Cerebellar nuclear complex (tissue), 1 donor: ENCODE measurements at places on chromosomes 13 and 19.

DNA sequence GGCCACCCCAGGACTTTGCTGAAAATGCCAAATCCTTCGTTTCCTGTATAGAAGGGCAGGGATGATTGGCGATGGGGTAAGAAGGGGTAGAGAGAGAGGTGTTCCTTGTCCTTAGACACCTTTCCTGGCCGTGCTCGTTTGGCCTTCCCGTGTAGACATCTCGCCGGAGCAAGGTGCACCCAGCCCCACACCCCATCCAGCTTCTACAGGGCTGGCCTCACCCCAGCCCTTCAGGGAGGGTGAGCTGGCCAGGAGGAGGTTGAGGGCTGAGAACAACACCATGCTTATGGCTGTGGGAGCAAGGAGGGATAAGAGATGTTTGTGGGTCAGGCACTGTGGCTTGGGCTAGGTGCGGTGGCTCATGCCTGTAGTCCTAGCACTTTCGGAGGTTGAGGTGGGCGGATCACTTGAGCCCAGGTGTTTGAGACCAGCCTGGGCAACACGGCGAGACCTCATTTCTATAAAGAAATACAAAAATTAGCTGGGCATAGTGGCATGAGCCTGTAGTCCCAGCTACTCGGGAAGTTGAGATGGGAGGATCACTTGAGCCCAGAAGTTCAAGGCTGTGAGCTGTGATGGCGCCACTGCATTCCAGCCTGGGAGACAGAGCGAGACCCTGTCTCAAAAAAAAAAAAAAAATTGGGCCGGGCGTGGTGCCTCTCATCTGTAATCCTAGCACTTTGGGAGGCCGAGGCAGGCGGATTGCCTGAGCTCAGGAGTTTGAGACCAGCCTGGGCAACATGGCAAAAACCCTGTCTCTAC lies 15.5 kb downstream of the SMARCA4 start:
- no peak for DNase-seq

GRCh38 chr13:30157616-30157993 lies 149.7 kb downstream of the KATNAL1 start:
- DNase-seq = no peak

GRCh38 chr19:40366697-40367561 lies 18.4 kb downstream of the PLD3 start:
- no peak for DNase-seq

DNA sequence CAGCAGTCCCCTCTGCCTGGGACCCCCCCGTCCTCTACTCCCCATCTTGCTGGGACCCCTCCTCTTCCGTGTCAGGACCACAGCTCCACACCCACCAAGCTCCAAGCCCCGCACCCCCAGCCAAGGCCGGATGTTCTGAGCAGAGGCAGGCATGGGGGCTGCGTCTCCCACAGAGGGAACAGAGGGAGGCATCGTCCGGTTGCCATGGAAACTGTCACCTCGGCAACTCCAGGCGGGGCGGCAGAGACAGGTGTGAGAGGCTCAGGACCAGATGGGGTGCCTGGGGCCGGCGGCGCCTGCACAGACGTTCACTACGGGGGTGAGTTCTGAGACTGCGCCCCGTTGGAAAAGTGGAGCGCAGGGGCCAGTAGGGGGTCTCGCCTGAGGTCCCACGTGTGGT lies 5.4 kb downstream of the RNU6-9 start:
- no peak for DNase-seq

GRCh38 chr13:94660695-94661326 lies 51.5 kb downstream of the SOX21 start:
- no peak for DNase-seq

DNA sequence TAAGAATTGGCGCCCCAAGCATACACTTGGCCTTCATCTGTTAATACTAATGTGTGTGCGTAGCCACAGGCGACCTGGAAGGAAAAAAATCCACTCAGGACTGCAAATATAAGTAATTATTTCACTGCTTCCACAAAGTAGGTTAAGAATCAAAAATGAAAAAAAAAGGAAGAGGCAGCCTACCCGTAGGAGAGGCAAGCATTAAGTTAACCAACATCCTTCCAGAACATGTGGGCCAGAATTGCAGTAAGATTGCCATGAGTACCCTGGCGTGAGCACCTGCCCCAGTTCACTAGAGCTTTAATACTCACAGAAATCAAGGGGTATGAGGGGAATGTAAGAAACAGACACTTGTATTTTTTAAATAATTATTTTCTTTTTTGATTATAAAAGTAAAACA lies 22.2 kb downstream of the RCBTB2 start:
- DNase-seq = no peak

GRCh38 chr19:32599736-32600157 lies 18.8 kb downstream of the PDCD5 start:
- no peak for DNase-seq

GRCh38 chr19:35750167-35750566 lies 1.8 kb downstream of the LIN37 start:
- no peak for DNase-seq

DNA sequence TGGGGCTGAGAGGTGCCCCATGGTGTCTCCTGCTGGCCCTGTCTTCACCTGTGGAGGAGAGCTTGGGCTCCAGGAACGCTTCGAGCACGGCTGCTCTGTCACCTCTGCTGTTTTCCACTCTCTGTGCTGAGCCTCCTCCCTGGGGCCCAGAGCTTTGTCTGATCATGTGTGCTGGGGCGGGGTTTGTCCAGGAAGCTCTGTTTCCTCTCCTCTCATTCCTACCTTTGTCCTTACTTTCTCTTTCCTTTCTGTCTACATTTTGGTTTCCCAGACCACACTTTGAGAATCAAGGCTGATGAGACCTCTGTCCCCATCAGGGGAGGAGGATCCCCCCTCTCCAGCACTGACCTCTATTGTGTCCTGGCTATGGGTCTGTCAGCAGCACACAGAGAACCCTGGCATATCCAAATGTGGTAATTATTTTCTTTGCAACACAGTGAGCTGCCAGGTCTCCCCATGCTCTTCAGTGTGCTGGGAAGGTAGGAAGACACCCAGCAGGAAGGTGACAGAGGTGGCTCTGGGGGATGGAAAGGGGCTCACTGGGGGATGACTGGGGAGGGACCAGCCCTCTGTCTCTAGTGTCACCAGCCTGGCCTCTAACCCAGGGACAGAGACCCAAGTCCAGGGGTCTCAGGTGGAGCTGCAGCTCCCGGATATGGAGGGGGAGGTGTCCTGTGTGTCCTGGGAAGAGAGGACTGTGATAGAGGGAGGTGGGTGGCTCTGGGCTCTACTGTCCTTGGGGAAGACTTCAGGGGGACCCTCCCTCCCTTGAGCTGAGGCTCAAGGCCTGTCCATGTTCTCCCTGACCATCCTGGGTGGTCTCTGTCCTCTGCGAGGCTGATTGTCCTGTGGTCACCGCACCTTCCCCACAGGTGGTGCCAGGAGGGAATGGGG lies at the start of gene CEACAM1:
CEACAM1 (minus strand) TSS at position 128 of the 894 bp plus-strand sequence; CDS start at position 21, 107 bp downstream.
- DNase-seq = no peak

GRCh38 chr13:102556806-102557205 lies 40.0 kb upstream of the TPP2 start:
- no peak for DNase-seq

GRCh38 chr13:43569658-43570057 lies 217.1 kb downstream of the ENOX1 start:
- DNase-seq = no peak

GRCh38 chr19:39728040-39728439 lies 9.8 kb downstream of the CLC start:
- DNase-seq = no peak

DNA sequence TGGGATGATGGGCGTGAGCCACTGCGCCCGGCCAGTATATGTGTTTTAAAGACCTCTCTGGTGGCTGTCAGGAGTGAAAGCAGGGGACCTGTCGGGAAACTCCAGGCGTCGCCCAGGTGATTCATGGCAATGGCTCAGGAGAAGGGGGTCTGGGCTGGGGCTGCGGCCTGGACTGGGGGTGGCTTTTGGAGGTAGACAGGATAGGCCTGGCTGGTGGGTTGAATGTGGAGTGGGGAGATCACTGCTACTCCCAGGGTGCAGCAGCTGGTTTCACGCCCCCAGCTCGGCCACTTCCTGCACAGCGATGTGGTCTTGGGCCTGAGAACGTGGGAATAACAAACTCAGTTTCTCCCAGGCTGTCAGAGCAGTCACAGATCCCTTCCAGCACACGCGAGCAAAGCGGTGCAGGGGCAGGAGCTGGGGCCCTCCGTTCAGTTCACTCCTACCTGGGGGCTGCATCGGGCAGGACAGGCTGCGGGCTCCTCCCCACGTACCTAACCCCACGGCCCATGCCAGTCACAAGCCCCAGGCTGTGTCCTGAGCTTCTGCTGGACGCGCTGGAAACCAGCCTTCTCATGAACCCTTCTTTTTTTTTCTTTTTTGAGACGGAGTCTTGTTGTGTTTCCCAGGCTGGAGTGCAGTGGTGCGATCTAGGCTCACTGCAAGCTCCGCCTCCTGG lies 18.9 kb downstream of the KDM4B start:
- no peak for DNase-seq

GRCh38 chr19:34237283-34237682 lies 17.1 kb upstream of the GARRE1 start:
- no peak for DNase-seq

- no peak for DNase-seq
Measured at GRCh38 chr13:95982144-95982543, 71.1 kb downstream of the UGGT2 start.

- DNase-seq = no peak
Measured at GRCh38 chr13:29140277-29140676, 320.1 kb downstream of the MTUS2 start.

DNA sequence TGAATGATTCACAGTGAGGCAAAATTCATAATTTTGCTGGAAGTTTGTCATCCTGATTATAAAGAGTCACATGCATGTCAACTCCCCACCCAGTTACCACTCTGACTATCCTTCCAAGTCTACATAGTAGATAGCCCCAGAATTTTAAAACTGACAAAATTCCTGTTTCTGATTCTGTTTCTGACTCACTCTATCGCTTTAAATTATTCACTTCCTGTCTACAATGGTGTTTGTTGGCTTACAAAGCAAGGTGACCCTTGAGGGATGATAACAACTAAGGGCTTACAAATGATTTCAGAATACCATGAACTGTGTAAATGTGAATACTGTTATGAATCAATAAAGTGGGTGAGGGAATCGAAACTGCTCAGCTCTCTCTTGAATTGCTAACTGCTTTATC lies 98.7 kb upstream of the KL start:
- no peak for DNase-seq

DNA sequence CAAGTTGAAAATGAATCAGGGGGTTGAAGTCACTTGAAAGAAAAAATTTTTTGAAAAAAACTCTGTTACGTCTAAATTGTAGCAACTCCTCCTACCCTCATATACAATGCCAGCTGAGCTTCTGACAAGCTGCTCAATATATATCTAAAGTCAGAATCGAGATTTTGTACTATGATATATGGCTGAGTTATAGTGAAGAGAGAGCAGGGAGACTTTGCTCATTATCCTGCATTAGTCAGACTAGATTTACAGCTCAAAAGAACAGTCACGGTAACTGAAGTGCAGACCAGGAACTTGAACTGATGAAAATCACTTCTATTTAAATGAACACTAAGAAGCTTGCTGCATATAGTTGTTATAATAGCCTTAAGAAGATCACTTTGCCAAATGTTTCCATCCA lies 153.1 kb downstream of the LACC1 start:
- no peak for DNase-seq
